RPMI7951 (cell line): ENCODE measurements at places on chromosomes 13 and 19. TPM values are rescaled to one million over a fixed set of nuclear protein-coding genes. Genes with fewer than 3 reads are reported as not detected.

DNA sequence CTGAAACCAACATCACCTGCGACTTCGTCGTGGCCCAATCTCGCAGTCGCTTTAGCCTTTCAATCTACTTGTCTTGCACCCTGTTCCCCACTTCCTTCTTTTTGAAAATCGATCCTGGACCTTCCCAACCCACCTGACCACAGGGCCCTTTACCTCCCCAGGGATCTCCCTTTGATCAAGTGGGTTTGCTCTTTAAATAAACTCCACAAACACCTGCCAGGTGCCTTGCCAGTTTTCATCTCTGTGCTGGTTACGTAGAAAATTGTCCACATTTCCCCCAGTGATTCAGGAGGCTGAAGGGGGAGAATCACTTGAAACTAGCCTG lies 14.5 kb upstream of the RAB20 start:
- no peak for DNase-seq

- DNase-seq, result no peak
Observed at GRCh38 chr19:39236527-39236926, 8.3 kb downstream of the IFNL3 start.

DNA sequence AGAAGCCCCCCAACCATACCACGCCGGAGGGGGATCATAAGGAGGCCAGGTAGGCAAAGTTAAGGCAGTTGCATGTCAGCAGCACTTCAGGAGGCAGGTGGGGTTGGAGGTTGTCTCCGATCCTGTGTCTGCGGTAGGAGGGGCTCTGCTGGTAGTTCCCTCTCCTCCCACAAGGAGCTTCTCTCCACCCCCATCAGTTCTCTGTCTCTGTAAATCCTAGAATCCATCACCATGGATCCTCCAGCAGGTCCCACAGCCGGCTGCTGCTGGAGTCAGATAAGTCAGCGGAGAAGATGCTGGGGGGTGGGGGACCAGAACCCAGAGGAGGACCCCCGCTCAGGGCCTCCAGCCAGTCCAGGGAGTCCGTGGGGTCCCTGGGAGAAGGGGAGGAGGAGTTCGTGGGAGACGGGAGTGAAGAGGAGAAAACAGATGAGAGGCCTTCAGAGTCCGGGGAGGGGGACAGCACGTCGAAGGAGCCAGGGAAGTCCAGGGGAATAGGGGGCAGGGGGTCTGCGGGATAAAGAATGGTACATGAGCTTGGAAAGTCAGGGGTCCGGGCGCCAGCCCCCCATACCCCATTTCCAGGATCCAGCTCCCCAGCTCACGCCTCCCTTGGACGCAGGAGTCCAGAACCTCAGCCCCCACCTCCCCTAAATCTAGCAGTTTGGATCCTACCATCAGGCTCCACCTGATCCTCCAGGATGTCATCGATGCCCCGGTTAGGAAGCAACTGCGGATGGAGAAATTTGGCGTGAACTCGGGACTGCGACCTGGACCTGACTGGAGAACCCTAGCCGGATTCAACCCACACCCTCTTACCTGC lies 6.3 kb downstream of the MAMSTR start:
- DNase-seq, result peak; percentile 23

Gene ZNF98
- total RNA-seq, result 0.60 and 1.1 TPM in 2 replicates

Gene FUT1
- total RNA-seq, result 0.60 and 0.78 TPM in 2 replicates

- DNase-seq, result no peak
Observed at GRCh38 chr13:104779311-104779993, 1713.2 kb upstream of the SLC10A2 start.

DNA sequence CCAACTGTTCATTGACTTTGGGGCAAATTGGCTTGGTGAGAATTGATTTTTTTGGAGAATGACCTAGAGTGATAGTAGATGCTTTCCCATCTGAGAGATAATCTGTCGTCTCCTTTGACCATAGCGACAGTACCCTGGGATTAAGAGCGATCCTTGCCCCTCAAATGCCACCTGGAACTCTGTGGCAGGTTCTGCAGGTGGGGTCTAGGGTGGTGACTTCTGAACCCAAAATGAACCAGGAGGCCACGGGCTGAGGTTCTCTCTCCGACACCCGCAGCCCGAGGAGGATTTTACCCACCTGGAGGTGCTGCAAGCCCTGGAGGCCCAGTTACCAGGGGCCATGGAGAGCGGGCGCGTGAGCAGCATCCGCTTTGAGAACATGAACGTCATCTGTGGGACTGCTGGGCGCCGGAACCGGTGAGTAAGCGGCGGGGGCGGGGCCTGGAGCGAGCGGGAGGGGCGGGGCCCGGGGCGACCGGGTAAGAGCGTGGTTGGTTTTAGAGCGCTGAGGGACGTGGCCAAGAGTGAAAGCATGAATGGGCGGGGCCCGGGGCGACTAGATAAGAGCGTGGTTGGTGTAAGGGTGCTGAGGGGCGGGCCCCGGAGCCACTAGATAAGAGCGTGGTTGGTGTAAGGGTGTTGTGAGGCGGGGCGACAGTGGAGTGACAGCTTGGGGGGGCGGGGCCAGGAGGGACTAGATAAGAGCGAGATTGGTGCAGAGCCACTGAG lies 8.6 kb downstream of the C19orf81 start:
- peak; percentile 99 for DNase-seq

- DNase-seq, result no peak
Observed at GRCh38 chr13:98399756-98400155, 177.2 kb downstream of the STK24 start.

Gene KLK10
- not detected in 2 replicates for total RNA-seq

GRCh38 chr19:36140304-36141038 lies 605 bp downstream of the CAPNS1 start:
- peak; percentile 62 for DNase-seq

- peak; percentile 1 for DNase-seq
Observed at GRCh38 chr19:20422216-20423205, 143.1 kb downstream of the ZNF737 start.

Gene CYP2B6
- total RNA-seq, result not detected in 2 replicates

Gene MEIS3
- 24.0 and 28.8 TPM in 2 replicates for total RNA-seq

GRCh38 chr19:5001615-5002014 lies 32.7 kb downstream of the KDM4B start:
- DNase-seq, result peak; percentile 54

Gene STOML3
- not detected in 2 replicates for total RNA-seq

GRCh38 chr13:25766576-25766975 lies 285.2 kb downstream of the SHISA2 start:
- DNase-seq, result no peak

Gene MRPL54
- 90.7 and 103 TPM in 2 replicates for total RNA-seq

GRCh38 chr19:4773047-4773640 lies 18.4 kb upstream of the FEM1A start:
- DNase-seq, result peak; percentile 47

GRCh38 chr13:49536144-49536873 lies 40.6 kb downstream of the PHF11 start:
- DNase-seq, result no peak

DNA sequence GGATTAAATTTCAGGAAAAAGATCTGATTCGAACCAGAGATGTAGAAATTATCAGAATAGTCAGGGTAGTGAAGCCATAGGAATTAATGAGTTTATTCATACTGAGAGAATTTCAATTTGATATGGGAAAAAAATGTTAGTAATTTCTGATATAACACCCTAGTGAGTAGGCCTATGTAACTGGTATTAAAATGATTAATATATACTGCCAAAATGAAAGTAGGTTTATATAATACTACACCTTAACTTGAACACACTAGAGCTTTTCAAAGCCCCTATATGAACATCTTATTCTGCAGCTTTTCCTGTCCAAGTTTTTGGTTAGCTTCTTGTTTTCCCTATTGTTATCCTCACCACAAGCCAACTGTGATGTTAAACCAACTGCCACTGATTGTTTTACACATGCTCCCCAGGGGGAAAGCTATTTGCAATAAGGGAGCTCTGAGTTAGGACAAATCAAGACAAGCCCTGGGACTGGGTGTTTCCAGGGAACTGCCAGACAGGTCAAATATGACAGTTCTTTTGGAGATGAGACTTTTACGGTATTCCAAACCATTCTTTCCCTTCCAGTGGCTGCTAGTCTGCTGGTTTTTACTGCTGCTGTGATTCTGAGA lies 45.3 kb downstream of the FNDC3A start:
- peak; percentile 22 for DNase-seq

- DNase-seq, result peak; percentile 18
Observed at GRCh38 chr19:2149980-2150793, 1.2 kb downstream of the AP3D1 start.

GRCh38 chr19:39765091-39766076 lies 13.3 kb upstream of the LEUTX start:
- peak; percentile 54 for DNase-seq

DNA sequence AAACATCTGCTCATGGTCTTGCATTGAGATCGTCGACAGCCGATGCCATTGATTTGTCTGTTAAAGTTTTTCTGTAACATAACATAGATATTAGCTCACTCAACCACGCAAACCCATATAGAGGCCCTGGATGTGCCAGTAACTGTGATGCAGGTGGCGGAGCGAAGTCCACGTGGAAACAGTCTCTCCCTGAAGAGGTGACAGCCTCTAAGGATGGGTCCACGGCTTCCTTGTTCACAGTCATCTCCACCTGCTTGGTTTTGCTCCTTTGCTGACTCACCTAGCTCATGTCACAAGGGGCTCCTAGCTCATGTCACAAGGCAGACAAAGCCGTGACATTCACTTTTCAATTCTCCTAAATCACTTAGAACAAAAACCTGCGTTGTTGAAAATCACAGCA lies 42.4 kb upstream of the FARP1 start:
- DNase-seq, result no peak

Gene IGFL1
- total RNA-seq, result not detected in 2 replicates

Gene KL
- not detected in 2 replicates for total RNA-seq

DNA sequence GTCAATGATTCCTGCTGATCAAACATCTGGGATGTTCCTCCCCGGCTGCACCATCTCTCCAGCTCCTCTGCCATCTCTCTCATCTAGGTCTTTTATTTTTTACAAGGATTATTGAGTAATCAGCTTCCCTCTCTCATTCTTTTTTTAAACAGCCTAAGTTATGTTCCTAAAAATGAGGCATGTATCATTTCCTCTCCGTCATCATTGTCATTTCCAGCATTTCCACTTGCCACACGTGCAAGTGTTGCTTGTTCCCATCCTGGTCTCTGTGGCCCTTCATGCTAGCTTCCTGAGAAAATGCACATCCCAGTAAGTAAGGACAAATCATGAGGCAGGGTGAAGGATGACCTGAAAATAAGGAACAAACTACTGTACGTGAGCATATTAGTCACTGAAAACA lies 102.7 kb upstream of the POSTN start:
- peak; percentile 31 for DNase-seq
